ENCODE measurements at places on chromosomes 7 and 10. TPM values are rescaled to one million over a fixed set of nuclear protein-coding genes. Genes with fewer than 3 reads are reported as not detected.

DNA sequence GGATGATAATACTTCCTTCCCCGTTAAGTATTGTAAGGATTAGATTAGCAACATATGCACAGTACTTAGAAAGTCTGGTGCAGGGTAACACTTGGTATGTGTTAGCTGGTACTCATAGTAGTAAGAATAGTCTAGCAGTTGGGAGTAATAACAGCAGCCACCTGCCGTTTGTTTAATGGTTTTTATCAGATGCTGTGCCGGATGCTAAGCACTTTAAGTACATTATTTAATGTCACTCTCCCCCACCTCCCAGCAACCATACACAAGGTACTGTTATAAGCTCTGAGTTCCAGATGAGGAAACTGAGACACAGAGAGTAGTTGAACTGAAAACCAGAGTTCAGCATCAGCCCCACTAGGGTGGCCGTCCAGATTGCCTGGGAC, 60.1 kb downstream of the ZMIZ1 start:
- DNase-seq: no peak
- peaks cover 22% of the 10 kb centered on the region for H3K36me3 ChIP-seq
- no peaks in the 10 kb centered on the region for H3K27me3 ChIP-seq
- H3K4me3 ChIP-seq: no peak overlapping the region
- H3K4me1 ChIP-seq: peaks cover 78% of the 10 kb centered on the region

GRCh38 chr7:125098377-125098970, 168.8 kb upstream of the POT1 start:
- no peaks in the 10 kb centered on the region for H3K27me3 ChIP-seq
- no peak overlapping the region for H3K4me3 ChIP-seq
- no peaks in the 10 kb centered on the region for H3K4me1 ChIP-seq
- no peak overlapping the region for H3K27ac ChIP-seq

- no peaks in the 10 kb centered on the region for H3K4me1 ChIP-seq
- no peak overlapping the region for H3K27ac ChIP-seq
- no peak for DNase-seq
- H3K4me3 ChIP-seq: no peak overlapping the region
- no peaks in the 10 kb centered on the region for H3K27me3 ChIP-seq
Measured at GRCh38 chr7:8209353-8209752, 52.6 kb downstream of the ICA1 start.

GRCh38 chr7:155962191-155962967, 150.1 kb upstream of the SHH start:
- no peak overlapping the region for H3K4me3 ChIP-seq
- no peak for DNase-seq
- no peaks in the 10 kb centered on the region for H3K36me3 ChIP-seq
- H3K4me1 ChIP-seq: no peaks in the 10 kb centered on the region
- peaks cover 10% of the 10 kb centered on the region for H3K27me3 ChIP-seq
- no peak overlapping the region for H3K27ac ChIP-seq

DNA sequence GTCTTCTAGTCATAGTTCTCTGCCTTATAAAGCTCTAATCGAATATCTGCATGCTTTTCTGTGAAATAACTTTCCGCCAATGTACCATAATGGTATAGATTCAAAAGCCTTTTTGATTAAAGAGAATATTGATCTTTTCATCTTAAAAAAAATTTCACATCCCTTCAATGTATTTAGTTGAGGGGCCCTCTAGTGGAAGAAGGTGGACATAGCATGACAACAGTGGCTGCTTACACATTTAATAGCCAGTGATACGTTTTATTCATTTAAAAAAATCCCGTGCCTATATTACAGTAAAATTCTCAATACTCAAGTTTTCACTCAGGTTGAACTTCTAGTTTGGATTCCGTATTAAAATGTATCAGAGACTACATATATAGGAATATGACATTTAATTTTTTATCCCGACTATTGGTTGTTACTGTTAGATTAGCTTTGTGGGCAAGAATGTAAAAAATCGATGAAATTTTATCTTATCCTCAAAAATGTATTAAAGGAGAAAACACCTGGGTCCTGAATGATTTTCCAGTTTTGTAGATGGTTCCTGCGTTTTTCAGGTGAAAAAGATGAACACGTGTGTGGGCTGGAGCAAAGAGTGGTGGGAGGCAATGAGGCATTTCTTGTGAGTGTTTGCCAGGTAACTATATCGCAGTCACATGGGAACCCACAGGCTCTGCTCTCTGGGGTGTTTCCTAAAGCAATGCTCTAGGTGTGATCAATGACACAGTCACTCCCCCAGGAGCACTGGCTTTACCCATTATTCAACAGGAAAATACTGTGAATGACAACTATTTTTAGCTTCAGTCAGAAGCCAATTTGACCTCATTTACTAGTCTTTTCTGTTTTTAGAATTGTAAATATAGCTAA, 24.1 kb upstream of the PNLIP start:
- no peaks in the 10 kb centered on the region for H3K4me1 ChIP-seq
- no peak overlapping the region for H3K4me3 ChIP-seq
- H3K27me3 ChIP-seq: no peaks in the 10 kb centered on the region
- no peak overlapping the region for H3K27ac ChIP-seq

- H3K27me3 ChIP-seq: peaks cover 19% of the 10 kb centered on the region
- H3K36me3 ChIP-seq: peaks cover 52% of the 10 kb centered on the region
- DNase-seq: no peak
- H3K4me3 ChIP-seq: no peak overlapping the region
Measured at GRCh38 chr7:2662273-2663120, 25.5 kb upstream of the AMZ1 start.

GRCh38 chr7:45482451-45482850, 91.7 kb upstream of the ADCY1 start:
- no peaks in the 10 kb centered on the region for H3K4me1 ChIP-seq
- no peak for DNase-seq
- no peak overlapping the region for H3K4me3 ChIP-seq
- no peak overlapping the region for H3K27ac ChIP-seq

DNA sequence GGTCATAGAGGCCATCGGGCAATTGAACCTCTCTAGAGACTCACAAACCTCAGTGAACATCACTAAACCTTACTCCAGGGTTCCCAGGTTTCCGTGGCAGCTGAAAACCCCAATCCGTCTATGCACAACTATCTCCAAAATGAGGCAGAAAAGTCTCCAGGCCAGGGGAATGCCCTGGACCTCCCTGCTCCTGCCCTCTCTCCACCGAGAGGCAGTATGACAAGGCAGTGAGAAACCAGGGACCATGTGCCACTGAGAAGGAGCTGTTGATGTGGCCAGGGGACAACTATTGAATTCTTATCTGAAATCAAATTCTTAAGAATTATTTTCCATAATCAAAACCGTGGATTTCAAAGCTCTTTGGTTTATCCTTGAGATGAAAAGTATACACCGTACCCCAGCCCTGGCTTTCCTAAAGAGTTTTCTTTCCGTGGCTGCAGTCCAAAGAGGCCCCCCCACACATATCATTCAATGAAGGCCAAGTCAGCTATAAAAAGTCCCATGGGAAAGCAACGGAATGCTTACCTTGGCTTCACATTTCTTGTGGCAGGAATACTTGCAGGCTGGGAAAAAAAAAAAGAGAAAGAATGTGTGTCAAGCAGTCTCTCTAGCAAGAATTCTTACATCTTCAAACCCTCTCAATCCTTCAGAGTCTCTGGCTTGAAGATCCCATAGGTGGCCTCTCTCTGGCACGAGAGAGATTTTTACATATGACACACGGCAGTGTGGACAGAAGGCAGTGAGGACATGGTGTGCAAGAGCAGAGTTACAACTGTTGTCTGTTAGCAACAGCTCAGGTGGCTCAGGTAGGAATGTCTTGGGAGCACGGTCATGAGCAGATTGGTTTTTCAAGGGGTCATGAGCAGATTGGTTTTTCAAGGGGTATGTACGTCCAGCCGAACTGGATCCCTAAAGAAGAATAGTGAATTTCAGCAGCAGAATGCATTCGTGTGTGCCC, 75.2 kb downstream of the TNS3 start:
- H3K27ac ChIP-seq: no peak overlapping the region
- H3K36me3 ChIP-seq: peaks cover 7% of the 10 kb centered on the region
- no peak for DNase-seq
- H3K4me1 ChIP-seq: peaks cover 44% of the 10 kb centered on the region
- H3K27me3 ChIP-seq: no peaks in the 10 kb centered on the region
- H3K4me3 ChIP-seq: no peak overlapping the region

GRCh38 chr7:138886501-138886917, 88.5 kb upstream of the ATP6V0A4 start:
- H3K4me3 ChIP-seq: no peak overlapping the region
- no peaks in the 10 kb centered on the region for H3K4me1 ChIP-seq
- peak; percentile 63 for DNase-seq
- H3K27ac ChIP-seq: no peak overlapping the region
- H3K27me3 ChIP-seq: no peaks in the 10 kb centered on the region
- H3K36me3 ChIP-seq: no peaks in the 10 kb centered on the region

GRCh38 chr10:3104251-3104918, 37.0 kb downstream of the PFKP start:
- H3K4me3 ChIP-seq: no peak overlapping the region
- no peaks in the 10 kb centered on the region for H3K4me1 ChIP-seq
- no peaks in the 10 kb centered on the region for H3K36me3 ChIP-seq
- no peaks in the 10 kb centered on the region for H3K27me3 ChIP-seq
- peak; percentile 31 for DNase-seq

Gene EN2
- total RNA-seq: not detected

Gene CCDC172
- not detected for total RNA-seq

Gene HMX3
- not detected for total RNA-seq

Gene SLC18A3
- not detected for total RNA-seq

Gene HERC4
- 65.7 TPM for total RNA-seq

Gene CFTR
- total RNA-seq: 15.4 TPM

Measured in left lung (tissue), 14 donors.